NCI-H2107 (cell line): ENCODE measurements at places on chromosomes 1 and 21.

DNA sequence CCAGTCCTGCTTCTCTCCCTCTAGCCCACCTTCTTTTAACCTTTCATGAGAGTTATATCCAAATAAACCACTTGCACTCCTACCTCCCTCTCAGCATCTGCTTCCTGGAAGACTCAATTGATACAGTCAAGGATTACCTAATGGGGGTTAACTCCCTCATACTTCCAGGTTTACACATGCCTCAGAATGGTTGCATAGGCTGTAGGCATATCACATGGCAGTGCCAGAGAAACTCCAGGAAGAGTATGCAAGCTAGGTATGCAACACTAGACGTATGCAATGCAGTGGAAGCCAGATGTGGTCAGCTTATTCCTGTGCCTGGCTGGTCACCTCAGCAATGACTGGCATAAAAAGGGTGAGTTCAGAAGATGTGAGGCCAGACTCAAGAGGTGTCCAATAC lies 32.7 kb upstream of the VANGL1 start:
- no peak for DNase-seq

GRCh38 chr1:234230414-234230862 lies 142.8 kb upstream of the COA6 start:
- peak; percentile 71 for DNase-seq

GRCh38 chr1:27527223-27527889 lies 37.4 kb upstream of the WASF2 start:
- DNase-seq, result peak; percentile 92

DNA sequence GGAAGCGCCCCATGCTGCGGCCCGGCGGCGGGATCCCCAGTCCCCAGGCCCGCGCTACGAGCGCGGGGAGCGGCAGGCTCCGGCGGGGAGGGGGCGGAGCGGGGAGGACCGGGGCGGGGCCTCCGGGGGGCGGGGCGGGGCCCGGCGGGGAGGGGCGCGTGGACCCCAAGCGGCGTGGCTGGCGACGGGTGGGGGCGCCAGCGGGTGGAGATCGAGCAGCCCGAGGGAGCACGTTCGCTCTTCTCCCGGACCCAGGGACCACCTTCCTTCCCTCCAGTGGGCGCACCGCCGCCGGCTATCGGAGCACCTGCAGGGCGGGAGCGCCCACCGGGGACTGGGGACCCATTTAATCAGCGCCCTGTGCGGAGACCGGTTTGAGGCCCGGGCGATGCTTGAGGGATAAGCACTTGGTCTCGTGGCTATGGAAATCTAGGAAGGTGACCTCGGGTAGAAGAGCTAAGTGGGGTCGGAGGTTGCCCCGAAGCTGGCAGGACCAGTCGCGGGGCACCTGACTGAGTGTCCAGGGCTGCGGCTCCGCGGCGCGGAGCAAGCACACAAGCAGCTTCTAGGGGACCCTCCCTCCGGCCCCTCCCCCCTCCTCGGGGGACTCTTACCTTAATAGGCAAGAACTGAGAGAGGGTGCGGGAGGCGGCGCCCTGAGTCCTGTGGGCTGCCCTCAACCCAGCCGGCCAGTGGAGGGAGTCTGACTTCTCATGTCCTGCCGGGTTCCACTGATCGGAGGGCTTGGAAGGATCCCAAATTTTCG lies at the start of gene TSPAN2:
Gene TSPAN2 (minus strand): TSS at position 84 of the 766 bp plus-strand sequence. CDS start 71 bp downstream, at position 13.
- DNase-seq, result no peak

GRCh38 chr1:224432672-224433040 lies 1.9 kb downstream of the WDR26 start:
- DNase-seq, result no peak

DNA sequence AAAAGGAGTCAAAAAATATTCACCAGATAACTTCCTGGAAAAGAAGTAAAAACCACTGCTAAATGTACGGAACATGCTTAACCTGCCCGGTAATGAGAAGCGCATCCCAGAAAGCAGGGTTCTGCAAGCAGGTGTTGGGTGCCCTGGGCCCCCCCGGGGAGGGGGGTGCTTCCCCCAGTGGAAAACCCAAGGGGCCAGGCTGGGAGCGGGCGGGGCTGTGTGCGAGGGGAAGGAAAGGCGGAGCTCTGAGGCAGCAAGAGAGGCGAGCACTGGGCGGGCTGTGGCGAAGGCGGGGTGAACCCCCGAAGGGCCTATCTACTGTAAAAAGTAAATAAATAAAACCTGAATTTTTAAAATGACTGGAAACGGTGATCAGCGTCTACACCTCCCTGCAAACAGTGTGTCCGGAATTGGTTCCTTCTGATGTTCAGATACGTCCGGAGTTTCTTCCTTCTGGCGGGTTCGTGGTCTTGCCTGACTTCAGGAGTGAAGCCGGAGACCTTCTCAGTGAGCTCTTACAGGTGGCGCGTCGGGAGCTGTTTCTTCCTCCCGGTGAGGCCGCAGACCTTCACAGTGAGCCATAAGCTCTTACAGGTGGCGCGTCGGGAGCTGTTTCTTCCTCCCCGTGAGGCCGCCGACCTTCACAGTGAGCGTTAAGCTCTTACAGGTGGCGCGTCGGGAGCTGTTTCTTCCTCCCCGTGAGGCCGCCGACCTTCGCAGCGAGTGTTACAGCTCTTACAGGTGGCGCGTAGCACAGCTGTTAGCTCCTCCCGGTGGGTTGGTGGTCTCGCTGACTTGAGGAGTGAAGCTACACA lies 13.4 kb downstream of the FTCD start:
- no peak for DNase-seq

GRCh38 chr1:197924516-197925123 lies 7.4 kb downstream of the LHX9 start:
- no peak for DNase-seq

DNA sequence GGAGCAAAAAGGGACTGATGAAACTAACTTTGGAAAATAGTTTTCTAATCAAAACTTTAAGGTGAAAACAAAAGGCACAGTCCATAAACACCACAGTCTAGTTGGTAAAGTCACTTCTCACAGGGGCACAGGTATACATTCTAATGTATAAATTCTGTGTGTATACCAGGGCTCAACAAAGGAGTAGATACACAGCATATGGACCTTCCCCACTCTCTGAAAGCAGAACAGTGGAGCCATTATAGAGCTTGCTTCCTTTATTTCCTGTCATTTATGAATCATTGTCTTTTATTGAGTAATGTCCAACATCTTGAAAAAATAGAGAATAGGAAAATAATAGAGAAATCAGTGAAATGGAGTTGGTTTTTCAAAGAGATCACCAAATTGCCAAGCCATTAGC lies 746.5 kb upstream of the CHRM3 start:
- DNase-seq, result no peak

DNA sequence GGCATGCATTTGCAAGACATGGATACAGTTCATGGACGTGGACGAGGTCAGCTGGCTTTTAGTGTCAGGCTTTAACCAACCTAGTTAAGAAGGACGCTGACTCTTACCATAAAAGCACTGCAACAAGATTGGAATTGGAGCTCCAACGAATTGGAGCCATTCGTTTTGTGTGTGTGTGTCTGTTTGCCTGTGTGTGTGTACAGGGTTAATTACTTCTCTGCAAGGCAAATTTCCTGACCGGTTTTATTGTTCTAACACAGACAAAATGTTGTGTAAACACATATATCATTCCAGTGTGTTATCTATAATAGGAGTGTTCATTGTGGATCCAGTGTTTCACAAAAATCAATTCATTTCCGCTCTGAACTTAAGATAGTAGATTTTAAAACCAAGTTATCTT lies 7.9 kb downstream of the ITSN1 start:
- DNase-seq, result no peak

DNA sequence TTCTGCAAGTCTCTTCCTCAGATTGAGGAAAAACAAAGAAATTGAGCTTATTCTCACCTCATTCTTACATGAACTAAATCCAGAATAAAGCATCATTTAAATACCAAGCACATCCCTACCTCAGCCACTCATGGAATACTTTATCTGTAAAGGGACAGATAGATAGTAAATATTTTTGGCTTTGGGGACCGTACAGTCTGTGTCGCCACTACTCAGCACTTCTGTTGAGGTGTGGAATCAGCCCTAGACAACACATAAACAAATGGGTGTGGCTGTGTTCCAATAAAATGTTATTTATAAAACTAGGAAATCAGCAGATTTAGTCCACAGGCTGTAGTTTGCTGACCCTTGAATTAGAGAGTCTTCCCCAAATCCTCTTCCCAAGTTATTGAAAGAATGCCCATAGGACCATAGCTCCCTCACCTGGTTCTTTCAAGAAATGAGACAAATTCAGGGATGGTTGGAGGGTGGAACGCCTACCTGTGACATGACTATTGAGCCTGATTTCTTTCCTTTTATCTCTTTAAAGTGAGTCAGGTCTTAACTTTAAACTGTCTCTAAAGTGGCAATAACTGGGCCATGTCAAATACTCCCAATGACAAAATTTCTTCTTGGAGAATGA lies 878.5 kb downstream of the USP25 start:
- DNase-seq, result no peak

DNA sequence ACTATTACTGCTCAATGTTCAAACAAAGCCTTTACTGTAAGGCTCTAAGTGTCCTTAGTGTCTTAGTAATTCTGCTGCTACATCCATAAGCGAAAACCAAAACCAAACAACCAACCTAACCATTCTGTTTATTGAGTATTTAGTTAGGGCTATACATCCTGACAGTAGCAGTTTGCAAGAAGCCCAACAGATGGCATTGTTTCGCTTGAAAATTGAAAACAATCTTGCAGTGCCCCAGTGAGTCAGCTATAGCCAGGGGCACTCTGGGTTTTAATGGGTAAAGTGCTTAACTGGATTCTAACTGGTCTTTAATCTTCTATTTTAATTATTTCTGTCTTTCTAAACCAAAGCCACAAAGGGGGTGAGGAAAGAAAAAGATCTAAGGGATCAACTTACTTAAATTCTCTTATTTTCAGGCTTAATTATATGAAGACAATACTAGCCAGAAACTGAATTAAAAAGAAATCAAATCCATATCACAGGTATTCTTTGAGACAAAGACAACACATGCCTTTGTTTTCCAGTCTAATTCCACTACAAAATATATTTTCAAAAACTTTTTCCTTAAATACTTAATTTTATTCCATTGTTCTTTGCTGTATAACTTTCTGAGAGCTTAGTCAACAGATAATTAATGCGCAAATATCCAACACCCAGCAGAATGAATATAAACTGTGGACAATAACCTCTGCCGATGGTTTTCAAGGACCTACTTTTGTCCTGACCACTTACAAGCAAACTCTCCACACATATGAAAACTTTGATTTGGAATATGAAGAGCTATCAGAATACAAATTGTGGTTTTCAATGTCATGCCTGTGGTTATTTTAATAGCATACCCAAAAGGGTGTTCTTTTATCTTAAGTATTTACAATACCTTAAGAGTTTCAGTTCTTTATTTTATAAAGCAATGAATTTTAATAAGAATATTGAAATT lies 15.2 kb downstream of the POGZ start:
- peak; percentile 31 for DNase-seq

DNA sequence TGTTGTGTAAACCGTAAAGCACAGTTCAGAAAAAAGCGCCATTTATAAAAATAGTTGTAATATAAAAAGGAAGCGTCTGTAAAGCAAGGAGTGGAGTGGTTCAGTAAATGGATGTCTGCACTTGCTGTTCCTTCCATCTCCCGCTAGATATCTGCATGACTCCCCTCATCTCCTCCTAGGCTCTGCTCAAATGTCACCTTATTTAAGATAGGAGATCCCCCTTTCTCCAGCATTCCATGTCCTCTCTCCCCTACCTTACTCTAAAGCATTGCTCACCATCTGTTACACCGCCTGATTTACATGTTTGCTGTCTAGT lies 745 bp downstream of the MUL1 start:
- DNase-seq, result no peak

- no peak for DNase-seq
Measured at GRCh38 chr1:47783638-47784496, 213.3 kb downstream of the TRABD2B start.

DNA sequence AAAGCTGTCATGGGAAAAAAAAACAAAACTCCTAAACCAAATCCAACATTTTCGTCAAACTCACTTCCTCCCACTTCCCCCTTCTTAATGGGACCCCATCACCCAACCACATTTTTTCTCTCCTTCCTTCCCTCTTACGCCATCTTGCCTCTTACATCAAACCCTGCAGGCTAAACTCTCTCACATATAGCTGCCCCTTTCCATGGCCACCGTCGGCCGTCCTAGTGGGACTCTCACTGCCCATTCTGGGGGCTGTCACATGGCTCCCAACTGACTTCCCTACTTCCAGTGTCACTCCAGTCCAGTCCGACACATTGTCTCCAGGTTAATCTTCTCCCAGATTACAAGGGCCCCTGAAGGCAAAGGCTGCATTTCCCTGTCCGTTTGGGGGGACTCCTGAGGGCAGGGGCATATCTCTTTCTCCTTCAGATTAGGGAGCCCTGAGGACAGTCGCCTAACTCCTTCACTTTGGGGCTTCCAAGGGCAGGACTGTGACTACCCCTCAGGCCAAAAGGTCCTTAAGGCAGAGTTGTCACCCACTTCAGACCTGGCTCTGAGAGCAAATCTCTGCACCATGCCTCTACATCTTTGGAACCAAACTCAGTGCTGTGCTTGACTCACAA lies 658 bp downstream of the UBXN11 start:
- no peak for DNase-seq

DNA sequence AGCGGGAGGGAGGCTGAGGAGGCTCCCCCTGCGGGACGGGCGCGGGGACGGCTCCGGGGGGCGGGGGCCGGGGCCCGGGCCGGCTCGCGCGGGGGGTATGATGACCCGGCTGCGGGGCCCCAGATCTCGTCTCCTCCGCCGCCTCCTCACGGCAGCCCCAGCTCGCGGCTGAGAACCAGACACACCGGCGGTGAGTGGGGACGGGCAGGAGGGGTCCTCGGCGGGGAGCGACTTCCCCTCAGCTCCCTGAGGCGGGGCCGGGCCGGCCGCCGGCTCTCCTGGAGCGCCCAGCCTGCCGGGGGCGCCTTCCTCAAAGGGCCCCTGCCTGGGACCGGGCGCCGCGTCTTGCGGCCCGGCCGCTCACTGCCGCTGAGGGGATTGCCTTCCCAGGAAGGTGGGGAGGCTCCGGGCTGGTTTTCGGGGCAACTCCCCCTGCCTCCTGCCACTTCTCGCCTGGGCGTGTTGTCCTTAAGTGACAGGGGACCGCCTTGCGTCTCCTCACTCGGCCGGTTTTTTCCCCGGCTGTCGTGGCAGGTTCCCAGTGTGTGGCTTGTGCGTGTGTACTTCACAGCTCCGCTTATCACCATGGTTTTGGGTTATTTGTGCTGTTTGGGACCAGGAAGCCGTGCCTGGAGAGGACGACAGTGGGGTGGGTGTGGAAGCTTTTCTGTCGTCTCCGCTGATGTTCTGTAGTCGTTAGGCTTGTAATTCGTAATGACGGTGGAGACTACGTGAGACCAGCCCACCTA lies 800 bp downstream of the HIPK1 start:
- DNase-seq, result no peak

GRCh38 chr1:239315631-239316217 lies 70.6 kb upstream of the CHRM3 start:
- DNase-seq, result no peak
